ENCODE measurements at places on chromosomes 1 and 21.

DNA sequence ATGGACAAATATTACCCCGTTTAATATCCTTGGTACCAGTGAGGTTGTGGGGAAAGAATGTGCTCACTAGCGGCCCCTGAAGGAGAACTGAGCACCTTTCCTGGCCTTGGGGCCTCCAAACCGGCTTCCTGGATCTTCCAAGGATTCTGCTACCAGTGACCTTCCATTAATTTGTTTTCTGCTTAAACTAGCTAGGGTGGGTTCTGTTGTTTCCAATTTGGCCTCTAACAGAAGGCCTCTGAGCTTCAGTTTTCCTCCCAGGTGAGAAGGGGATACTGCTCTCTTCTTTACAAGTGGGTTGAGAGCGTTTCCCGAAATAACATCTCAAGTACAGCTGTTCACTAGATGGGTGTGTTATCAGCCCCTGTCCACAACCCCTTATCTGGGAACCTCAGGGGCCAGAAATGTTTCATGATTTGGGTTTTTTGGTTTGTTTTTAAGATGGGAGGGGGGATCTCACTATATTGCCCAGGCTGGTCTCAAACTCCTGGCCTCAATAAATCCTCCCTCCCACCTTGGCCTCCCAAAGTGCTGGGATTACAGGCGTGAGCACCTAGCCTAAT is 16.9 kb upstream of the IFNGR2 start:
- DNase-seq: no peak

GRCh38 chr1:22262583-22262982 is 119.7 kb upstream of the WNT4 start:
- DNase-seq: no peak

DNA sequence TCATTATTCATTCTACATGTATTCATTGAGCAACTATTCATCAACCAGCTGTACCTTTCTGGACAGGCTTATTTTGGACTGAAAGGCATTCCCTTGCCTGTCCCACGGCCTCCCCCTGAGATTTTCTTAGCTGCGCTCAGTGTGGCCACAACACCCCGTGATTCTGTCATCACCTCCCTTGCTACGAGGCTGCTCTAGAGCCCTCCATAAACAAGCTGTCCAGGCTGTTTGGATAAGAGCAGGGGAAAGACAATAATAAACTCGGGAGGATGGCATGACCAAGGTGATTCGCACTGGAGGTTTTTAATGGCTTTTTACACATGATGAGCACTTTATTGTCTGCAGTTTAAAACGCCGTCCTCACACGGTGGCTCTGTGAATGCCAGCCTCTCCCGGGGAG is 139.7 kb downstream of the ROR1 start:
- DNase-seq: no peak

DNA sequence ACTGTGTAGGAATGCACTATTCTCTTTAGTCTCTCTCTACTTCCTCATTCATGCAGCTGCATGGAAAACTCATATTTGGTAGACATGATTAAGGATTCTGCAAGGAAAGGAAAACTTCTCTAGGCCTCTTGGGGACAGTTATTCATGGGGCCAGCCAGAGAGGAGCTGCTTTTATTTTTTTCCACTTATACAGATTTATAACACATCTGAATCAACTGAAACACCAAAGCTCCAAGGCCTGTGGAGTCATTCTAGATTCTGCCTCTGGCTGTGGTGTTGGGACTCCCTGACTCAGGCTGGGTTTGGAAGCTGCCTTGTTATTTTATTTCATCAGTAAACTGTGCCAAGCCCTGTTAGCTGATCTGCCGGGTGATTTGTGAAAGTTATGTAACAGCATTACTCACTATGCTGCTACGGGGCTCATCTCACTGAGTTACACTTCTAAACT is 83.9 kb upstream of the EDEM3 start:
- DNase-seq: peak; percentile 67

GRCh38 chr1:100397681-100398080 is 45.4 kb downstream of the CDC14A start:
- DNase-seq: no peak

- no peak for DNase-seq
Observed at GRCh38 chr1:19430121-19431068, 54.9 kb downstream of the CAPZB start.

DNA sequence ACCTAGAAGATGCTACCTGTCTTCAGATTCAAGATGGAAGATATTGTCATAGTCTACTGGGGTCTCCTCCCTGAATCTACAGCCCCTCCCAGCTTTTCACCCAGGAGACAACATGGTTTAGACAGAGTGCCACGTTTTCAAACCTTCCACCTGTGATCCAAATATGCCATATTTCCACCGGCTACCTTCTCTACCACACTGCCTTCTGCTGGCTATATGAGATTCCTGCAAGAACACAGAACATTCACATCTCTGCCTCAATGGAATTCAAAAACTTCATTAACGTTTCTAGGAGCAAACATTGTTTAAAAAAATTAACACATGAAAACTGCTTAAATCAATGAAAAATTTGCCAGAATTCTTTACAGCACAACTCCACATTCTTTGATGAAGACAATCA is 12.9 kb upstream of the LELP1 start:
- DNase-seq: no peak

DNA sequence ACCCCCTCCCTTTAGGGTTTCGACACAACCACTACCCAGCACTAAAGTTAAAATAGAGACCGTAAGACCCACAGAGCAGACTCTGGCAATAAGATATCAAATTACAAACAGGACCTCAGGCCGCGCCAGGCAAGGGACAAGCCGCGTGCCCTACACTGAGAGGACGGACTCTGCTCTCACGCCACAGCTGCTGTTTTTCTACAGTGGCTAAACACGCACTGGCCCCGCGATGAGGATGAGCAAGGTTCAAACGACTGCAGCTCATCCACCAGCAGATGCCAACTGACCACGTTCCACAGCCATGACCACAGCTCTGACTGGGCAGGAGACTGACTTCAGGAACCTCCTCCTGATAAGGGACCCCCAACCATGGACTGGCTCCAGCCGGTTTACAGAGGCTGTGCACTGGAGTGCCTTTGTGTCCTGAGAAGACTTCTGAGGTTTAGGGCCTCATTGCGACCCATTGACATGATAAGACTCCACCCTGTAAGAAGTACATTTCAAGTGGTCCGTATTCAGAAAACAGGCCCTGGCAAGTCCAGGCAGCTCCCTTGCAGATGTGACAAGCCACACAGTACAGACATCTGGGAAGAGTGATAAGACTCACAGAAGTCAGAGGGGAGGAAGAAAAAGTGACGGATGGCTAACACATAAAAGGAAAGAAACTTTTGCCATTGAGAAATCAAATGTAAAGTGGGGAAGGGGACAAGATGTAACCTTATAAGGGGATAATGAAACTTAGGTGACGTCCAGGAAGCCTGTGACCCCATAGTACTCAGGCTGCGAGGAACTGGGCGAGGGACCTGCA is 1.5 kb upstream of the KRTAP10-6 start:
- no peak for DNase-seq

GRCh38 chr1:71014178-71014579 is 33.4 kb downstream of the PTGER3 start:
- DNase-seq: no peak

DNA sequence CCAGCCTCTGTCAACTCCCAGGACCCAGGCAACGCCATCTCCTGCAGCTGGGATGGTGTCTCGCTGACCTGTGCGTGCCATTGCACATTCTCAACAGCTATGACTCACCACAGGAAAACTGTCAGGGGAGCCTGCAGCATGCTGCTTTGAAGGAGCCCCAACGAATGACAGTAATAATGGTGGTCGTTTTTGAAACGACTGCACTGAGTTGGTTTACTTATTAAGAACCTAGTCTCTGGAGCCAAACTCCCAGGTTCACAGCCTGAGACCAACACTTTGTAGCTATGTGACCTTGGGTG is 21.6 kb downstream of the TCEA3 start:
- no peak for DNase-seq

DNA sequence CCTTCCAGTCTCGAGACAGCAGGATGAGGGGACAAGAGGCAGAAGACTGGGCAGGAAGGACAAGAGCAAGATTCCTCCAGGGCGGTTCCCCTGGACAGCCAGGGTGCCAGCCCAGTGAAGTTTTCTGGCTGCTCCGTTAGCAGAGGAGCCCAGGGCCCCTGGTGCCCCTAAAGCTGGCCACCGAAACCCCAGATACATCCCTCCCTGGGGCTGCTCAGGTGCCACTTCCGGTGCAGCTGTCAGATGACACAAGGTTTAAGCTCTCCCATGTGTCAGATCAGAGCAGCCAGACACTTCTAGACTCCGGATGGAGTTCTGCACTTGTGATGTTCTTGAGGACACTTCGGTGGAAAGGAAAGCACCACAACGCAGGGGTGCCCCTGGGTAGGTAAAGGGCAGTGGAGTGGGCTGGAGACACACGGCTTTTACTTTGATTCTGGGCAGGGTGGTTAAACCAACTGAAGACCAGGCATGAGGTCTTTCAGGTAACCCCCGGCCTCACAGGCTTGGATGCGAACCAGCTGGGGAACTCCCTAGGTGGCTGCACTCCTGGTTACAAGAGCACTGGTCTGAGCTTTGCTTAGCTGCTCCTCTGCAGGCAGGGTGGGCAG is 85.7 kb downstream of the ITPKB start:
- no peak for DNase-seq

DNA sequence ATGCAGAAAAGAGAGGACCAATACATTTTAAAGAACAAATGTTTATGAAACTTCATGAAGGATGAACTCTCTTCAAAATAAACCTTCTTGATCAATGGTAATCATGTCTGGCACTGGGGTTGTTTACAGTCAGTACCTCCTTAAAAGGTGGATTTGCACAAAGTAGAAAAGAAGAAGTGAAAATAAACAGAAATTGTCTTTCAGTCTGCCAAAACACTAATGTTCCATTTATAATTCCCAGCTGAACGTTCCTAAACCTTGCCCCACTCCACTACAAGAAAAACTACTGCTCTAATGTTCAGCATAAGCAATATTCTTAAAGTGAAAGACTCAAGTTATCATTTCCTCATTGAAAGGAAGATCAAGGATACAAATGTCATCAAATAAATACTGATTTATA is 86.2 kb downstream of the EIF4G3 start:
- no peak for DNase-seq

GRCh38 chr1:205568469-205569361 is 63.1 kb downstream of the ELK4 start:
- DNase-seq: no peak

- DNase-seq: no peak
Observed at GRCh38 chr1:18819986-18820790, 39.3 kb downstream of the TAS1R2 start.

DNA sequence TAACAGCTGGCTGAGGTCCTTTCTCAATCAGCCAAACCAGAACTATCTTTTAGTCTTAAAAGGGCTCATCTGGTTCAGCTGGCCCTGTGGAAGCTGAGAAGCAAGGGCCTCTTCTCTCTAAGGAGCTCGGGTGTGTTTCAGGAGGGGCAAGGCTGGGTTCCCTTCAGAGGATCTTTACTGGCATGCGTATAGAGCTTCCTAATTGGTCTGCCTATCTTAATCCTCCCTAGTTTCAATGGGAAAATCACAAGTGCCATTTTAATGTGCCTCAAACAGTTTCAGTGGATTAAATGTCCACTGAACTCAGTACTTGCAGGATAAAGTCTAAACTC is 81.5 kb upstream of the LBR start:
- no peak for DNase-seq

DNA sequence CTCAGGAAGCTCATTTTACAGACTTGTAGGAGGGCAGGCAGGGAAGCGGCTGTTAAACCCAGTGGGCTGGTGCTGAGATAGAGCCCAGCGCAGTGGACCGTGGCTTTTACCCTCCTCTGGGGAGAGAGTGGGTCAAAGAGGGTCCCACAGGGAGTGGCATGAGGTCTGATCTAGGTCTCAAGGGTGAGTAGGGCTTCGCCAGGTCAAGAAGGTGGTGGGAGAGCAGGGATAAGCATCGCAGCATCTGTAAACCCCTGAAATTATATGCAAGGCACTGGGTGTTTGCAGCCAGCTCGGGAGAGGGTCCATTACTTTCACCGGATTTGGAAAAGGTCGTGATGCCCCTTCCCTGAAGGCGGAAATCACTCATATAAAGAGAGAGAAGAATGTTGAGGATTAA is 89.1 kb downstream of the ZSCAN20 start:
- no peak for DNase-seq

DNA sequence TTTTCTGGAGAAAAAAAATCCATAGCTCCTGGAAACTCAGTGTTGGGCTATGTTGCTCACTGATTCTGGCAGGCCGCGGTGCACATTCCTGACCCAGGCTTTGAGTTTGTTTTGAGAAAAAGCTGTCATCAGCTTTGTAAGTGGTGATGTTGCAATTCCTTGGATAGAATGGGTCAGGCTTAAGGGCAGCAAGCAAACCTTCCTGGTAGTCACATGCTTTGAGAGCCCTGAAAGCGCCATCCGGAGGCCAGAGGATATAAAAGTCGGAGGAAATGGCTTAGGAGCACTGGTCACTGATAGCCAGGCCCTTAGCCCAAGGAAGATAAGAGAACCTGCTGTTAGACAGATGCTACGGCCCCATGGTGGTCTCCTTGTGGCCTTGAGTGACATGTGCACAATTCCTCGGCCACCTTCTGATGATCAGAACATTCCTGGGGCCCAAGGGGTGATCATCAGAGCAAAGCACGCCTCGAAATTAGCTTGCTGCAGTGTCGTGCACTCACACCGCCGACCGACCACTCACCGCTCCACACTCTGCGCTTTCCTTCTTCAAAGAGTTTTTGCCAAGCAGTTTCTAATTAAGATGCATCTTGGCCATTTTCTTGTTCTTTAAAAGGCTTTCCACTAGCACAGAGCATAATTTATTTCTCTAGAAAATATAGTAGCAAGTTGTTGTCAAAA is 78.6 kb downstream of the MAN1C1 start:
- no peak for DNase-seq

DNA sequence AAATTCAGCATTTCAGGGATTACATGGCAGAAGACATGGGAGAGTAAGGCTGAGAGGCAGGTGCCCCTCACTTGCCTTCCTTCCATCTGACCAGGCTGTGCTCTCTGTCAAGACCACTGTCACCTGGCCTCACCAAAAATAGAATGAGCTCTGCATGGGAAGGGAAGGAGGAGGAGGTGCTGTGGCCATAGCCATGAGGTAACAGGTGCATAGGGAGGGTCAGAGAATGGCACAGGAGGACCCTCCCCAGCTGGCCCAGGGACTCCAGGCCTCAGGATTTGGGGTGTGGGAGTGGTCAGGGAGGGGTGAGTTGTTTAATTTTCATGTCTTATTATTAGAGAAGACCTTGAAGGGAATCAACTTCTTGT is 192.3 kb downstream of the FCRL5 start:
- no peak for DNase-seq

DNA sequence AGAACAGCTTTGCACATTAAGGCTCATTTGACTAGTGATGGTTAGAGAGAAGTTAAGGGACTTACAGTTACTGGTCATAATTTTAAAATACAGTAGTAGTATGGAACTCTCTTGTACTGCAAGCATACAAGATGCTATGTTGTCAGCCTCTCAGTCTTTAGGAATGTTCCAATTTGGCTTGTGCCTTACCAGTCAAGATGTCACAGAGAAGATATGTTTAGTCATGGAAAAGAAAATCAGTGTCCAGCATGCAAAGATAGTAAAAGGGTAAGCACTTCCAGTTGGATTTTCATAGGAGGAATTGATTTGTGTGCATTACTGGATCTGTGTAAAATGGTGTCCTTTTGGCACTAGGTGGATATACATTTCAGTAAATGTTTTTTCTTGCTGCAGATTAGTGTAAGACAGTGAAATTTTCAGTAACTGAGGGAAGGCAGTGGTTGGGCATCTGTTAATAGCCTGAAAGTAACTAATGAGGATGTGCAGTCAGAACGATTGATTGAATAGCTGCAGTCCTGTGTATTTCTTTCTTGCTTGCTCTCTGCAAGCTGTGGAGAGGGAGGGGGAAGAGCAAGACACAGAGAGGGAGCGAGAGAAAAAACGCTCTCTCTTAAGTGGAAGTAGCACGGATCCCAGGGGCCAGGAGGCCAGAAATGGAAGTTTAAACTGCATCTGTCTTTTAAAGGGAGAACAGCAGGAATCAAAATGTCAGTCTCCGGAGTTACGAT is 108.2 kb downstream of the CLEC20A start:
- no peak for DNase-seq
